ENCODE measurements at places on chromosomes 1 and 21.

DNA sequence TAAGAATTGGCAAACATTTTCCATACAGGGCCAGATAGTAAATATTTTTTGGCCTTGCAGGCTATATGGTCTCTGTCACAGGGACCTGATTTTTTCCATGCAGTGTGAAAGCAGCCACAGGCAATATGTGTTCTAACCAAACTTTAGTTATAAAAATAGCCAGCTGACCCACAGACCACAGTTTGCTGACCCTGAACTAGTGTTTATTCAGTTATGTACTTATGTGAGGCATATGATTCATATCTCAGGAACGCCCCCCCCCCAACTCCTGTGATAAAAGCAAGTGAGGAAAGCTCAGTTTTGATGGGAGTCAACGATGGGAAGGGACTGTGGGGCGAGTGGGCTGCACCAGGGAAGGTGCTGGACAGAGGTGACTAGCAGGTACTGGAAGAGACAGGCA, 80.1 kb downstream of the HMGB4 start:
- peak; percentile 73 for DNase-seq

DNA sequence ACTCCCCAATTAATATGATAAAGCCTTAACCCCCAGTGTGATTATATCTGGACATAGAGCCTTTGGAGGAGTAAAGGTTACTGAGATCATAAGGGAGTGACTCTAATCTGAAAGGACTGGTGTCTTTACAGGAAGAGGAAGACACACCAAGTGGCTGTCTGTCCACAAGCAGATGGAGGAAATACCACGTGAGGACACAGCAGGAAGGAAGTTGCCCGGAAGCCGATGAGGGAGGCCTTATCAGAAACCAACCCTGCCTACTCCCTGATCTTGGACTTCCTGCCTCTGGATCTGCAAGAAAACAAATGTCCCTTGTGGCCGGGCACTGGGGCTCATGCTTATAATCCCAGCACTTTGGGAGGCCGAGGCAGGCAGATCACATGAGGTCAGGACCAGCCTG, 110.3 kb upstream of the CHRM3 start:
- no peak for DNase-seq

DNA sequence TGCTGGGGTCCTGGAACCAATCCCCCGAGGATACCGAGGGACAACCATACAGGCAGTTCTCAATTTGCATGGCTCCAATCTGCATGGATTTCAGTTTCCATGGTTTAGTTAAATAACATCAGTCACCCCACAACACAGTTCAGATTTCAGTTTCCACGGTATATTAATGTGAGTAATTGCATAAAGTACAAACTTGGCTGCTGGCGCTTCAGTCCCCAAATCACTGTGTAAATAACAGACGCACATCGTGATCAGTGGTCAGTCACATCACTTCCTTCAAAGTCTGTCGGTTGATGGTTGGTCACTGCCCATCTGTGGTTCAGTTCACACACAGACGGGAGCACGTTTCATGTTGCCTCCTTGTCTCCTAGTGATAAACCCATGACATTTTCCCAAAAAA, 66.4 kb upstream of the LPGAT1 start:
- DNase-seq: no peak

DNA sequence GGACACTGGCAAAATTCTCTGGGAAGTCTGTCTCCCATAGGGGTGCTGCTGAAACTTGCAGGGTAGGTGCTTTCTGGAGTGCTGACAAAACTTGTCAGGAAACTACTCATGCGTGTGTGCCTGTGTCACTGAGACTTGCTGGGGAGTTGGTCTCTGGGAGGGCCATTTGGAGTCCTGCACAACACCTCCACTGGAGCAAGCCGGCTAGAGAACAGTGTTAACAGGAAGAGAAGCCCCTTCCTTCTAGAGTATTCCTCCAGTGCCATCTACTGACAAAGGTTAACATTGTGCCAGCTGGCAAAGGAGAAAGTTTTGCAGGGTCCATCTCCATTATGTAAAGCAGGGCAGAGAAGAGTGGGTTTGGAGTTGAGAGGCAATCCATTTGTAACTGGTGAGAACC, 30.0 kb downstream of the ZMYM4 start:
- DNase-seq: peak; percentile 36

DNA sequence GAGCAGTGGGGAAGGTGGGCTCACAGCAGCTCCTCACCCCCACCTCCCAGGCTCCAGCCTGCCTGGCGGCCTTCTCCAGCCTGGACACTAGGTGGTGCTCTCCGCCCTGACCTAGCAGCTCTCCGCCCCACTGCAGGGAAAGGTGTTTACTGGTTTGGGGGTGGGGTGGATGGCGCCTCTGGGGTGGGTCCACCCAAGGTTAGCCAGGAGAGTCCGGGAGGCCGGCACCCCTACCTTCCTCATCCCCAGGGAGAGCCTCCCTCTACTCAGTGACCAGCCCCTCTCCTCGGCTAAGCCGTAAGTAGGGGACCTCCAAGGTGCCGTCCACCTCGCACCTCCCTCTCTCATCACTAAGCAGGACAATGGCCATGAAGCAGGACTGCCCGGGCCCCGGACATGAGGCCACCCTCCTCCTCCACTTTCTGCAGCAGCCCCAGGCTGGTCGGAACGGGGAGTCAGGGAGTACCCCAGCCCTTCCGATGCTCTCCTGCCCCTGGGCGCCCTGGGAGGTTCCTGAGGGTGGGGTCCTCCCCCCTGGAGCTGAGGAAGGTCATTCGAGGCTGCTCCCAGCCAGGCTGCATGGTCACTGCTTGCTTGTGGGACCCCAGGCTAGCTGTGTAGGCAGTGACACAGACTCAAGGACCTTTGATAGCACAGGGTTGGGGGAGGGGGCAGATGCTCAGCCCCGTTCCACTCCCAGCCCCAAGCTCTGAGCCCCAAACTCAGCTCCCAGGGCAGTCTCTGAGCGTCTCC, 101.4 kb upstream of the VAMP3 start:
- peak; percentile 45 for DNase-seq

DNA sequence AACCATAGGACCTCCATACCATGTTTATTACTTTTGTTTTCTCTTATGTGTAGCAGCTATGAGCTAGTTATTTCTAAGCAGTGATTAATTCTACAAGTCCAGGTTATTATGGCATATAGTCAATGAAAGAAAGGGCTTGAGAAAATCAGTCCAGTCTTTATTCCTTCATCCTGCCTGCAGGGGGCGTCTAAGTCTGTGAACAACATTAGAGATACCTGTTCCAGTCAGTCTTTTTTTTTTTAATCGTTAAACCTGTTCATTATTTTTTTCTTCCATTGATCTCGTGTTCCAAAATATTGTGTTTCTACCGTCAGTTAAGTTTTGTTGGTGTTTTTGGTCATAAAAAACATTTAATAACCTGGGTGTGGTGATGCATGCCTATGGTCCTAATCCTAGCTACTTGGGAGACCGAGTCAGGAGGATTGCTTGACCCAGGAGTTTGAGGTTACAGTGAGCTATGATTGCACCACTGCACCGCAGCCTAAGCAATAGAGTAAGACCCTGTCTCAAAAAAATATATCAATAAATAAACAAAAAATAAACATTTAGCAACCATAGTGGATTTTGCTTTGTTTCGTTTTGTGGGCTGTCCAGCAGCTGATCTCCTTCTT, 29.4 kb upstream of the CD2 start:
- DNase-seq: peak; percentile 58

GRCh38 chr1:42209526-42210251, 45.1 kb upstream of the GUCA2A start:
- DNase-seq: no peak

- DNase-seq: peak; percentile 54
Measured at GRCh38 chr1:54965624-54966340, 14.6 kb upstream of the TMEM61 start.

DNA sequence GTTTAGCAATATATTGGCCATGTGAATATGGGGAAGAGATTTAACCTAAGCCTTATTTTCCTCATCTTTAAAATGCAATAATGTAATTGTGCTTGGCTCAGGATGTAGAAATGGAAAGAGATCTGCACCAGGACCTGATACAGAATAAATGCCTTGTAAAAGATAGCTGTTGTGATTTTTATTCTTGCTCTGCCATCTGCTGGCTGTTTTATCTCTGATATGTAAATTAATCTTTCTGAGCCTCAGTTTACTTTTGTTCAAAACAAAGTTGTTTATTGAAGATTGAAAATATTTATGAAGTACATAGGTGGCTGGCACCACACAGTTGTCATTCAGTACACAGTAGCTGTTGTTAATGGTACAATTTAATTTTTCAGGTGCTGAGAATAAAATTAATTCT, 21.9 kb downstream of the ZYG11B start:
- no peak for DNase-seq

DNA sequence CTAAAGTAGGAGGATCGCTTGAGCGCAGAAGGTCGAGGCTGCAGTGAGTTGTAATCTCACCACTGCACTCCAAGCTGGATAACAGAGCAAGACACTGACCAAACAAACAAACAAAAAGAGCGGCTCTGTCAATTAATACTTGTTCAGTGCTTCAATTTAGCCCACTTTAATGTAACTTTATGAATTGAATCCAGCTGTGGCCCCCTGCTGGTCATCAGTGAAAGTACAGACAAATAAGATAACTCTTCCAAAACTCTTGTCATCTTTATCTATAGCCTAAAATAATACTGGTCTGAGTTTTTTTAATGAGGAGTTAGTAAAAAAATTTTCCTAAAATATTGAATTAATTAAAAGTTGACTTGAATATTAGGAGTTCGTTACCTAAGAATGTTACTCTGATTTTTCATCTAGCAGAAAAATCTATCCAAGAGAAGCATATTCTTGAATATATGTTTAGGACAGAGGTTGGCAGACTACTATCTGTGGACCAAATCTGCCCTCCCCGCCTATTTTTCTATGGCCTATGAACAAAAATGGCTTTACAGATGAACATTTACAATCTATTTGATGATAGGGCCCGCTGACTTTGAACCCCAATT, 26.1 kb downstream of the ATP5PF start:
- DNase-seq: peak; percentile 52

DNA sequence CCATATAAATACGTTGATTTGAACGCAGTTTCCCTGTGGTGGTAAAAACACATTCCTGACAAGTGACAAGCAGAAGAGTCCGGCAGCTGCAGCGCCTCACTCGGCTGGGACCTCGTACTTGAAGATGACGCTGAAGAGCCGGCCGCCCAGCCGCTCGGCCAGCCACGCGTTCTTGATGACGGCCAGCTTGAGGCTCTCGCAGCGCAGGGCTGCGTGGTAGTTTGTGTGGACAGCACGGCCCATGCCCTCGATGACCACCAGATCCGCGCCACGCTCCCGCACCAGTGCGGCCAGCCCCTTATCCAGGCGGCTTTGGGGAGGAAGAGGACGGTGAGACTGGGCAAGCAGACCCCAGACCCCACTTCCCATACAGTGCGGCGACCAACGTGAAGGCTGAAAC, 17.6 kb downstream of the PANK4 start:
- DNase-seq: no peak

GRCh38 chr1:85058786-85059185, 10.5 kb upstream of the MCOLN3 start:
- DNase-seq: no peak

DNA sequence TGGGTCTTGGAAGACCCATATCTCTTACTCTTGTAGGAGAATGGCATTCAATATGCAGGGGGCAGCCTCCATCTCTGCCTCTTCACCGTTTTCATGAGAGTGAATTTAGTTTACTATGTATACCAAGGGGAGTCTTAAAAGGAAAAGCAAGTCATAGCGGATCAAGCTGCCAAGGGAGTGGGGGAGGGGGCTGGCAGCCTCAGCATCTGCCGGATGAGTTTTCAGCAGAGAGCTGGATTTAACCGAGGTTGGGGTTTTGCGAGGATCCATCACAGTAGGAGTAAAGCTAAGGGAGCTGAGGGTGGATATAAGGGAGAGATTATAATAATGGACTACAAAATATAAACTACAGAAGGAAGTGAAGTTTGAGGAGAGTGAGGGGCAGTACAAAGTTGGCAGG, 9.9 kb downstream of the CD160 start:
- peak; percentile 36 for DNase-seq

DNA sequence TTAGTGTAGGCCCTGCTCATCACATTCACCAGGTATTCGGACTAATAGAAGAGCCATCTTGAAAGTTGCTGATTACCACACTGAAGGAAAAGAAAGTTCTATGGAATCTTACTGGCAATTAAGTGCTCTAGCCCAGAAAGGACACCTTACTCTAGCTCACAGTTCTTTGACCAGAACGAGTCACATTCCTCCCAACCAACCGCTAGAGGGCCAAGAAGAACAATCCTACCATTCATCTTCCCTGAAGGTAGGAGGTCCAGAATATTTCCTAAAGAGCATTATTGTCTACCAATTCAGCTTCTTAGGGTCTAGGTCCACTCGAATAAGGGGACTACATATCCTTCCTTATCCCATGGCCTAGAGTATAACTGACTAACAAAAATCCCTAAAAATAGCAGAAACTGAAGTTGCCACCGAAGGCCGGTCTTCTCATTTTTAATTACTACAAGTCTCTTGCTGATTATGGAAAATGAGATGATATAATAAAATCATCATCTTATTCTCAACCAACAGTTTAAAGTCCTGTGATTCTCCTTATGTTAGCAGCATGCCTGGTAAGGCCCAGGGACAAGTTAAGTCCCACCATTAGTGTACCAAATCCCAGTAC, 2.7 kb upstream of the FMO1 start:
- DNase-seq: peak; percentile 38

- peak; percentile 100 for DNase-seq
Measured at GRCh38 chr1:243255791-243256512, at the start of gene SDCCAG8. Gene SDCCAG8, plus strand, starts transcription at chr1:243256041. Its CDS starts 133 bp downstream, at chr1:243256174.
